ENCODE measurements at places on chromosomes 2 and 18.

- DNase-seq = no peak
Measured at GRCh38 chr2:68857855-68858456, 13.2 kb downstream of the BMP10 start.

DNA sequence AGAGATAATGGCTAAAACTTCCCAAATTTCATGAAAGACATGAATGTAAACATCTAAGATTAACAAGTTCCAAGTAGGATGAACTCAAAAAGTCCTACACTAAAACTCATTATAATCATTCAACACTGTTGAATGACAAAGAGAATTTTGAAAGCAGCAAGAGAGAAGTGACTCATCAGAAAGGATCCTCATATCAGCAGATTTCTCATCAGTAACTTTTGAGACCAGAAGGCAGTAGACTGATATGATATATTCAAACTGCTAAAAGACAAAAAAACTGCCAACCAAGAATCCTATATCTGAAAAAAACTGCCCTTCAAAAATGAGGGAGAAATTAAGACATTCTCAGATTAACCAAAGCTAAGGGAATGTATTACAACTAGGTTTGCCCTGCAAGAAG, 130.6 kb upstream of the OTX1 start:
- DNase-seq = no peak

DNA sequence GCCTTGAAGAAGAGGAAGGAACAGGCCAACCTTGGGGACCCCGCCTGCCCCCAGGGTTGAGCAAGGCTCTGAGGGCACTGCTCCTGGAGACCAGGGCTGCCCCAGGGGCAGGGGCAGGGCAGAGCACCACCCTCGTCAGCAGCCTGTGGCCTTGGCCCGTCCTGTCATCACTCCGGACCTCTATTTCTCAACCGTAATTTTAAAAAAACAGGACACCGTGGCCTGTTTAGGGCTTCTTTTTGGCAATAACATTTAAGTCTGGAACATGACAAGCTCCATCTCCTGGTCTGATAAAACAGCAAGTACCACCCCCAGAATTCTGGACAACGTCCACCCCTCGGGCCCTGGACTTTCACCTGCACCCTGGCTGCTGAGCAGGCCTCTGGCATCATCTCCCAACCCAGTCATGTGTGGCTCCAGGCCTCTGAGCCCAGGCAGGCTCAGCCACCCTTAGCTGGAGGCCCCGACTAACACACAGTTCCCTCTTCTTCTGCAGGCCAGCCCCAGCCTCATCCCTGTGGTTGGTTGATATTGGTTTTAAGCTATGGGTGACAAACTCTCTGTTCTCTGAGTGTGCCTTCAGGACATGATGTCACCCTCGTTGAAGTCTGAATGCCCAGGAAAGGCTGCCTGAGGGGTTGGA, 22.6 kb upstream of the ID2 start:
- DNase-seq = no peak

- peak; percentile 75 for DNase-seq
Measured at GRCh38 chr18:62279561-62279960, 45.5 kb upstream of the TNFRSF11A start.

- DNase-seq = no peak
Measured at GRCh38 chr18:77057006-77057395, 75.6 kb downstream of the MBP start.

- DNase-seq = no peak
Measured at GRCh38 chr2:239625971-239626734, 225.3 kb upstream of the HDAC4 start.

DNA sequence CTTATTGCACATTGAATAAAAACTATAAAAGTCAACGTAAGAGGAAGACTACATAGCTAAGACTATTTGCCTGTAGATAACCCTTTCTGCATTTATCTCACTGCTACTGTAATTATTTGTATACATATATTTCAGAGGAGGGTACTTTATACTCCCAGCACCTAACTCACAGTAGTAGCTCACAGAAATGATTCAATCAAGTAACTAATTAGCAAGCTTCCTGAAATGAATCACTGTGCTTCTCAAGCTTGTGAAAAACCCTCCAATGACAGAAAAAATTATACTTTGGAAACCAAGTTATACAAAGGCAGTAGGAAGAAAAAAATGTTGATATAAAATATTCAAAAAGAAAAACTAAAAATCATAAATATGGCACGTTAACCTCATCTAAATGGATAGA, 124.9 kb downstream of the NBAS start:
- DNase-seq = no peak

GRCh38 chr2:182302972-182303371, 123.9 kb downstream of the PDE1A start:
- no peak for DNase-seq

GRCh38 chr2:152402780-152403759, 68.1 kb downstream of the FMNL2 start:
- DNase-seq = no peak

- no peak for DNase-seq
Measured at GRCh38 chr2:129892360-129892759, 87.1 kb upstream of the RAB6C start.

DNA sequence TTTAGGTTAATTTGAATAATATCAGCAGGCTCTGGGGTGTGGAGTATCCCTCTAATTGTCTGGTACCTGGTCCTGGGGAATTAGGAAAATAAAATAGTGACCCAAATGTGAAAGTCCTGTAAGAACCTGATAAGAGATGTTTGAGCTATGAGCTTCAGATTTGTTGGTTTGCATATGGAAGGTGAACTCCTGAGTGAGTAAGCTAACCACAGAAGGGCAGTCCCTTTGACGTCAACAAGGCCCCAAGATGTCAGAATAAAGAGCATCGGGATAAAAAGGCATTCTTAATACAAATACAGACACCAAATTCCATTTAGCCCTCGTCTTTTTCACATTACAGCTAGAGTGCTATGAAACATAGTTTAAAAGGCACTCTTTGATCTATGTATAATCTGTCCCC, 1366.3 kb upstream of the TMEFF2 start:
- no peak for DNase-seq

DNA sequence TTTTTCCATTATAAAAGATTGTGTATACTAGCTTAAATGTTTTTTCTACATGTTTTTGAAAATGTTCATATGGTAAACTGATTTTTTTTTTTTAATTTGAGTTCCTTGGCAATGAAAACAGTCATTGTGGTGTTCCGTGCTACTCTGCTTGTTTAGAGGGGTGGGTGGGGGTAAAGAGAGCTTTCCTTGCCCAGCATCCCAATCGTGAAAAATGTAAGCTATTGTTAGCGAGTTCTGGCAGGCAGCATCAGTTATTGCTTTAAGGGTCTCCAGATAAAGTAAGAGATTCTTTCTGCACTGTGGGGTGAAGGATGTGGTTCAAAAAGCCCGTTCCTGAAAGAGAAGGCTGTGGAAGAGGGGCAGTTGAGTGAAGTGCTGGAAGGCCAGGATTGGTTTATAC, 118.4 kb downstream of the TANC1 start:
- no peak for DNase-seq

DNA sequence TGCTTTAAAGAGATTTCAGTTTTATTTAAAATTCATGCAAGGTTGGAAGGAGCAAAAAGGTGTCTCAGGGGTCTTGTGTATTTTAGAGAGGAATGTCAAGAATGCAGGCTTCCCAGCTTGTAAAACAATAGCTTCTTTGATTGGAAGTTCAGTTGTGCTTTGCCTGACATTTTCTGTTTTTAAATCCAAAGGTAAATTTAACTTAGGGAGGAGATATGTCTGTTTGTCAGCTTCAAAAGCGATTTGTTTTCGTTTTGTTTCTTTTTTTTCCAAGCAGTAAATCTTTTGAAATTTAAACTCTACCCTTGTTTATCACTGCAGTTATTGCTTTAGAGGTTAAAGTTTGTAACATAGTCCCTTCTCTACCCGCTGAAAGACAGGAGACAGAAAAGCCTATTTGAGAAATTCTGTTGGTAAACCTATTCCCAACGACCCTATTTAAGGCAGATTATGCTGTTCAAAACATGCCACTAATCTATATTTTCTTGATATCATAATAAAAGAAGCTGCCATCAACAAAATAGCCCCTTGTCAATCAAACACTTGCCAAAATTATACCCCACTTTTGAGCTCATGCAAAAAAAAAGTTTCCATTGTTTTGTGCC, 639.6 kb downstream of the IRS1 start:
- DNase-seq = no peak

GRCh38 chr2:11515490-11515981, 18.3 kb upstream of the GREB1 start:
- no peak for DNase-seq

- DNase-seq = no peak
Measured at GRCh38 chr2:136179602-136179975, 61.6 kb upstream of the CXCR4 start.

GRCh38 chr18:23828426-23828825, 139.2 kb downstream of the LAMA3 start:
- no peak for DNase-seq

DNA sequence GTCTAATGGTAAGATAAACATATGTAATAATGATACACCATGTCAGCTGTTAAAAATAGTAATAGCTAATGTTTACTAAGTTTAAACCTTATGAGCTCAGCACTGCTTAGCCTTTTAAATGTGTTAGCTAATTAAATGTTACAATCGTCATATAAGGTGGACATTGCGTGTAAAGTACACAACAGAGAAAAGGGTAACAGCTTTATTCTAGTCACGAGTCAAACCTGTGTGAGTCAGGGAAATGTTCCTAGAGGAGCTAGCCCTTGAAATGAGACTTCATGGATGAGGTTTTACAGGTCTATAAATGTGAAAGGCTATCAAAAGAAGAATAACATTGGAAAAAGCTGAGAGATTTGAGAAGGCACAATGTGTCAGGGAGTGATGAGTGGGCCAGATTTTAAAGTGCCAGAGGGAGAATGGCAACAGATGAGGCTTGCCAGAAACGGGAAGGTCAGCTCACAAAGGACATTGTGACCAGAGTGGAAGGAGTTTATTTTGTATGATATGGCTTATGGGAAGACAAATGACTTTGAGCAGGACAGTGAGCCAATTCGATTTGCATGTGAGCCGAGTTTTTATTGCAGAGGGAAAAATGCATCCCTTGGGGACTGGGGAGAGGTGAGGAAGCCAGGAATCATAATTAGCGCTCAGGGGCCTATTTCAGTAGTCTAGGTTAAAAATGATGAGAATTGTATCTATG, 276.3 kb downstream of the CTNNA2 start:
- no peak for DNase-seq

DNA sequence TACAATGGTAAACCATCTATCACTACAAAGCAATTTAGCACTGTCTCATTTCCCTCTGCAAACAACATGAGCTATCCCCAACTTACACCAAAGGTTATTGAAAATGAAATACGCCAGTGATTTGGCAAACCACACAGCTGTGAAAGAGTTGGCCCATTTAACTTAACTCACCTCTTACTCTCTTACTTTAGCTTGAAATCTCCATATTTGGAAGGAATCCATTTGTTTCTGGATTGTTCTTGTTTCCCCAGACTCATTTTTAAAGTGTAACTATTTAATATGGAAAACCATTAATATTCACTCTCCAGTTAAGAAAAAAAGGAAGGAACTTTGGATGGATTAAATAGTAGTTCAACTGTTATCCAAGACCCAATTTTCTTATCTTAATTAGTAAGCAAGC, 93.7 kb upstream of the TRIB2 start:
- no peak for DNase-seq

GRCh38 chr18:59155153-59155552, 15.5 kb downstream of the SEC11C start:
- DNase-seq = no peak

- DNase-seq = no peak
Measured at GRCh38 chr2:61151436-61151835, 10.6 kb upstream of the C2orf74 start.

GRCh38 chr2:38850045-38850444, 25.7 kb downstream of the DHX57 start:
- no peak for DNase-seq

- no peak for DNase-seq
Measured at GRCh38 chr2:174327021-174327840, 7.5 kb upstream of the SP9 start.

GRCh38 chr2:120358734-120359465, 13.0 kb downstream of the INHBB start:
- no peak for DNase-seq

GRCh38 chr2:23293063-23293462, 91.9 kb upstream of the KLHL29 start:
- DNase-seq = no peak

GRCh38 chr2:19829672-19830071, 72.1 kb downstream of the TTC32 start:
- no peak for DNase-seq

- no peak for DNase-seq
Measured at GRCh38 chr2:49240608-49241007, 86.3 kb upstream of the FSHR start.

DNA sequence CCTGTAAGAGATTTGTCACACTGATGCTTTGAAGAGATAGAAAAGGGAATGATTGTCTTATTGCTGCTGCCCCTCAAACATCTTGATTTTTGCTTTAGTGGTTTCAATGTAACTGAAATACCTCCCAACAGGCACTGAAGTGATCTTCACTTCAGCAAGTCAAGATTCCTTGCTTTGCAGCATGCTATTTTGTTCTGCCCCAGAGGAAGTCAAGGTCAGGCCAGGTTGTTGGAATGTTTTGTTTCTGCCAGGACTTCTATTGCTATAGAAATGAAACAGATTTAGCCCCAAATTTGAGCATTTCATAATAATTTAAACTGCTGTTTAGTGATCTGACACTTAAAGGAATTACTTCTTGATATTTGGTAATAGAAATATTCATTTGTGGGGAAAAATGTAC, 277.6 kb downstream of the ZNF804A start:
- DNase-seq = no peak
